ENCODE measurements at places on chromosomes 5 and 9.

DNA sequence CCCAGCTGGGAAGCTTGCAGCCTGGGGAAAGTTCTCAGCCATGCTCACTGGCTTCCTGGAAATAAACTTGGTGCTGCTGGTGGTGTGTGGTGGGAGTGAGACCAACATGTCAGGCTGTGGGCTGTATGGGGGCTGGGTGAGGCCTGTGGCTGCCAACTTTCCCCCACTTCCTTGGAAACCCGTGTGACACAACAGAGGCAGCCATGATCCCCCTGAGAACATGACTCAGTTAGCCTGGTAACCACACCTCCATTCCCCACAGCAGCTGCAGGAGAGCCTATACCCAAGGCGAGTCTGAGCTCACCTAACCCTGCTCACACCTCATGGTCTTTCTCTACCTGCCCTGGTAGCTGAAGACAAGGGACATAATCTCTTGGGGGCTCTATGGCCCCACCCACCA, 72.7 kb upstream of the RGMB start:
- no peak for DNase-seq

DNA sequence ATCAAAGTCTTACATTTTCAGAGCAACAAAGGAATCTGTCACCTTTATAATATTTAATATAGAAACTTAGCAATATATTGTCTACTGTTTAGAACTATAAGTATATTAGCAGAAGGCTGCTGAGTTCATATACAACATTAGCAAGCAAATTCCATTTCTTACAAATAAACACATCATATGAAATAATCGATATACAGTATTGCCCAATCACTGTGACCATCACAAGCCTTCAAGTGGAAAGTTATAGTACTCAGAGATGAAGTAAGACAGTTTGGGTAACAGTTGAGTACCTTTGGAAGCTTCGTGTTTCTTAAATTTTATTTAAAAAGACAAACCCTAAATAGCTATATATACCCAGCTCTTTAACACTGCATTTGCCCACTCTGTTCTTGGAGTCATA, 135.2 kb upstream of the IRX1 start:
- DNase-seq, result no peak

GRCh38 chr5:140345919-140346347, 470 bp downstream of the HBEGF start:
- peak; percentile 73 for DNase-seq

DNA sequence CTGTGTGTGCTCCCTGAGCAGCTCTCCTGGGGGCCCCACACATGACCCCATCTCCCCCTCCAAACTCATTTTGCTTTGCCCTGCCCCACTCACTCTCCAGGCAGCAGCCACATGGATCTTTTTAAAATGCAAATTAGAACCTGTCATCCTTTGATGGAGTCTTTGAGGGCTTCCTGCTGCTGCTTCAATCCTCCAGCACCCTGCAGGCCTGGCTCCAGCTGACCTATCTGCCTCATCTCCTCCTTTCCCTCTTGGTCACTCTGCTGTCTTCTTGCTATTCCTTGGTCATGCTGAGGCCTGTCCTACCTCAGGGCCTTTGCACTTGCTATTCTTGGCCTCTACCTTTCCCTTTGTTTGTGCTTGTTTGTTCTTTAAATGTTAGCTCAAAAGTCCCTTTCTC, 17.9 kb downstream of the NDST1 start:
- no peak for DNase-seq

GRCh38 chr5:157729858-157730257, 1.4 kb upstream of the THG1L start:
- DNase-seq, result no peak

GRCh38 chr5:113319256-113320053, 115.3 kb downstream of the TSSK1B start:
- no peak for DNase-seq

GRCh38 chr9:116901260-116901659, 214.2 kb downstream of the TRIM32 start:
- DNase-seq, result no peak

DNA sequence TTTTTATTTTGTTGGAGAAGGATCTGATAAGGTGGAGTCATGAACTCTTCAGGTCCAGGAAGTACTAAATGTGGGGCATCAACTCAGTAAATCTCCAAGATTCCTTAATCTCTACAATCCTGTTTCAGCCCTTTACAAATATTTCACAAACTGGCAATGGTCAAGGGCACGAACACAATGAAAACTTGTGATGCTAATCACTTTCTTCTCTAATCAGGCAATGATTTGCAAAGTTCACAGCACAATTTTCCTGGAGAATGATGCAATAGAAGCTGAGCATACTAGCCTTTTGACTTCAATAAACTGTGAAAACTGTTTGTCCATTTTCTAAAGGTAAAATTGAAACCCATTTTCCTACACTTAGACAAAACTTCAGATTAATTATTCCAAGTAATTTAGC, 16.9 kb downstream of the GDF9 start:
- no peak for DNase-seq

- DNase-seq, result no peak
Measured at GRCh38 chr9:89530726-89531125, 32.8 kb upstream of the SEMA4D start.

- DNase-seq, result no peak
Measured at GRCh38 chr9:99595796-99596195, 225.9 kb upstream of the NR4A3 start.

- DNase-seq, result peak; percentile 71
Measured at GRCh38 chr5:9653811-9654210, 23.7 kb upstream of the TAS2R1 start.

GRCh38 chr5:52996979-52997378, 7.8 kb downstream of the ITGA2 start:
- no peak for DNase-seq

GRCh38 chr5:71454913-71455312, 538 bp upstream of the BDP1 start:
- DNase-seq, result no peak

DNA sequence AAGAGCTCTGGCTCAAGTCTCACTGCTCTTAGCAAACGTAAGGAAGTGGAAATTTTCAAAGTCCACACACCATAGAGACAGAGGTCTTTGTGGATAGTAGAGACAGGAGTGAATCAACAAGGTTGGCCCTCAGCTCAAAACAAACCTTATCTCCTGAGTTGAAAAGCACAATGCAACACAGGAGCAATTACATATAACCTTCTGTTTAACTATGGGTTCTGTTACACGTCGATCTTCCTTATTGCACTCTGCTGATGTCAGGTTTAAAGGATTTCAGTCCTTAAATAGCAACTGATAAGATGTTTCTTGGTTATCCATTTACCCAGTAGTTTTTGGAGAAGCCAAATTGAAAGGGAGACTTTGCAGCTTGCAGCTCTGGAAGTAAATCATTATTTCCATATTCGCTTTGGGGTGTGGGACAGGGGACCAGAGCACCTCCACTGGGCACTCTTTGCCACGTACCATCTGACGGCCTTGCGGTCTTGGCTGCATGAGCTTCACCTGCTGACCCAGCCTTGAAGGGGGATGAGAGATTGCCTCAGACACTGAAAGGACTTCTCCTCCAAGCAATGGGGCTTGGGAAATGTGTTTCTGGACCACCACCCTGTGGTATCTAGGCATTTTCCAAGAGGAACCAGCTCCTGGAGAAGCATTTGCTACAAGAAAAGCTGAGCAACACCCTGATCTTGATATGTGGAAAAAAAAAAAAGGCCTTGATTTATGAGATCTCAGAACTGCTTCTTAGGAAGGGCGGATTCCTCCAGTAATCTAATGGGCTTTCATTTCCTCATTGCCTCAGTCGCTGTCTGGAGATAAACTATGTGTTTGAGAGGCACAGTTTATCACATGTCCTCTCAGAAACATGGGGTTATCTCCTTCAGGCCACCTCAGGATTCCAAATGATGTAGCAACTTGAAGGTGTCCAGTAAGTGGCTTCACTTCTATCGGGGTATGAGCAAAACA, 56.2 kb upstream of the ZNF622 start:
- DNase-seq, result no peak

- no peak for DNase-seq
Measured at GRCh38 chr5:131998431-131999040, 12.9 kb downstream of the ACSL6 start.

DNA sequence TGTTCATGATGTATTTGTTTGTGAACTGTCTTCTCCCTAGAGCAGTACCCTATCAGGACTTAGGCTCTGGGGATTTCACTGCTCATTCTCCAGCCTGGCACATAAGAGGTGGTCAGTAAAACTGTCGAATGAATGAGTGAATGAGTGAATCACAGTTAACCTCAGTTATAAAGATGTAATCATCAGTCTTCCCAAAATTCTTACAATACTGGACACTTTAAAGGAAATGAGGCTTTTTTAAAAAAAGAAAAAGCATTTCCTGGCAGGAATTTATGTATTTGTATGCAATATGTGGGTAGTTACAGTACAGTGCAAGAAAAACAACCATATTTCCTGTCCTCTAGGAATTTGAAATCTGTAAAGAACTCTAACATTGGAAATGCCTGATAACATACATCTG, 59.6 kb downstream of the RAI14 start:
- DNase-seq, result no peak

DNA sequence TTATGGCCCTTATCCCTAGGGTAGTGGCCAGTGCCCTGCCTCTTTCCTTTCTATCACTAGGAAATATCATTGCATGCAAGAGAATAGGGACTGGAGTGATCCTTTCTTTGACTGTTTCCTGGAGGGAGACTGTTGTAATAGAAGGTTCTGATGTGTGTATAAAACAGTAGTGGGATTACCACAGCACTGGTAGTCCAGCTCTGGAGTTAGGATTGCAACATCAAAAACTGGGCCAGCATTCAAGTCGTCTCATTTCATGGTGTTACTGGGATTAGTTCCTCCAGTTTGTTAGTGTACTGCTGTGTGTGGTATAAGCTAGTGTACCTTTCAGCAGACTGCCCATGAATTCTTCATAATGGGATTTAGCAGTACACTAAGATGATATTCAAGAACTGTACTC, 45.8 kb downstream of the KIAA1958 start:
- no peak for DNase-seq

- DNase-seq, result no peak
Measured at GRCh38 chr9:127233550-127233949, 31.0 kb upstream of the GARNL3 start.

- DNase-seq, result no peak
Measured at GRCh38 chr9:93669958-93670207, 93.5 kb downstream of the PHF2 start.

GRCh38 chr9:98714833-98715232, 6.1 kb upstream of the GABBR2 start:
- DNase-seq, result no peak

DNA sequence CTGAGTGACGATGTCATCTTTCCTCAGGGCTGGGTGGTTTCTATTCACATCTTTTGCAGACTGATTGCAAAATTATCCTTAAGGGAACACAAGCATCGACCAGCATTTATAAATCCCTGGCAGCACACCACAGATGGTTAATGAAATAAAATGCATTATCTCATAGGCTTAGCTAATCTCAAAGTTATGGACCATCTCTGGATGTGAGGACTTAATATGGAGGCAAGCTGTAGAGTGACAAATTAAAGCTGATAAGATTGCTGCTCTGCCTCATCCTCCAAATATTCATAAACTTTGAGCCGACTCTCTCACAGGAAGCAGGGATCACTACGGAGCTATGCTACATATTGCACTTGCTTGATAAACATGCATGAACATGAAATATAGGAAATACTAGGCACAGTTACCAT, 663.2 kb upstream of the RGMB start:
- no peak for DNase-seq

DNA sequence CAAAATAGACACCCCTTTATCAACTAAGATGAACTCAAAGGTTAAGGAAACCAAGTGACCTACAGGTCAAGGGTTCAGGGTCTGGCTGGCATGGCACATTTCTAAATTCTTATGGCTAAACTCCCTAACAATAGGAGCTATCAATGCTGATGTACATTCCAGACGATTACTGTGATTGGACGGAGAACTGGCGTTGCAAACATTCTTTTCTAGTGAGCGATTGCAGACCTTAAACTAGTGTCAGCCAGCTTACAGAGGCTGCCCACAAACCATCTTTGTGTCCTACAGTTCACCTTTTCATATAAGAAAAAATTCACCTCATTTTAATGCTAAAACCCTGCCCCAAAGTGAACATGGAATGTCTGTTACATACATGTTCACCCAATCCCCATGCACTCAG, 382.9 kb downstream of the MAT2B start:
- DNase-seq, result no peak

DNA sequence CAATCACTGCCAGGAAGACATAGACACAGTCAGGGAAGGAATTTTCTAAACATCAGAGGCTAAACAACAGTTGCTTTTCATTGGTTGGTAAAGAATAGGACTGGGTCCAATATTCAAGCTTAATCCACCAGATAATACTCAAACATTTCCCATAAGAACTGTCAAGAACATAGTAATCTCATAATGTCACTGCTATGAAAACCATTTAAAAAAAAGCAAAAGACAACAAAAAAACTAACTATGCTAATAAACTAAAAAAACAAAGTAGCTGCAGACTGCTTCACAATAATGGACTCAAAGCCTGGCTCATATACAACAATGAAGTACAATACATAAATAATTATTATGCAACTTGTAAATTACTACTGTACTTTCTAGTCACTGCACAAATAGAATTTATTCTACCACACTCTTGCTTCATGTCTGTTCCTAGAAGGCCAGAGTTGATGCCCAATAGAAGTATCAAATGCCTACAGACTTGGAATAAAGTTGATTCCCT, 148.7 kb downstream of the MLLT3 start:
- no peak for DNase-seq

DNA sequence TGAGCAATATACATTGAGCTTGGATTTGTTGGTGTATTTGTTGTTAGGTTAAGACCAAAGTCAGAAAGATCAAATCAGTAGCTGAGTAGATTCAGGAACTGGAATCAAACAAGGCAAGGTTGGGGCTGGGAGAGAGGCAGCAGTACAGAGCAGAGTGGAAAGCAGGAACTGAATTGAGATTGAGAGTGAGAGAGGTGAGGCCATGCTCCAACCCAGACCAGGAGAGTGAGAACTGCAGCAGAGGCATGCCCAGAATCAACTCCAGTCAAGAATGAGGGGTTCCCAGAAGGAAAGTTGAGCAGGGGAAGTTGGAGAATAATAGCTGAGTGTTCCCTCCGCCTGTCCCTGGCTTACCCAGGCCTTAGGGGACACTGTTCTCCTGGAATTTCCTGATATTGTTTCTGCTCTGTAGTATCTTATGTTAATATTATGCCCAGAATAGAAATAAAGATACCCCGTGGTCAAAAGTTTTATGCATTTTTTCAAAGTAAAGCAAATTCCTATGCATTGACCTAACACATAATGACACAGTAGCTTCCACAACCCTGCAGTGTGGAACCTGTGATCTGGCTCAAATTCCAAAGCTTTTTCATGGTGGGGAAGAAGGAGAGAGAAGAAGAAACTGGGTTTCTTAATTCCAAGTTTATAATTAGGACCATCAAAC, 82.7 kb downstream of the SV2C start:
- DNase-seq, result no peak

DNA sequence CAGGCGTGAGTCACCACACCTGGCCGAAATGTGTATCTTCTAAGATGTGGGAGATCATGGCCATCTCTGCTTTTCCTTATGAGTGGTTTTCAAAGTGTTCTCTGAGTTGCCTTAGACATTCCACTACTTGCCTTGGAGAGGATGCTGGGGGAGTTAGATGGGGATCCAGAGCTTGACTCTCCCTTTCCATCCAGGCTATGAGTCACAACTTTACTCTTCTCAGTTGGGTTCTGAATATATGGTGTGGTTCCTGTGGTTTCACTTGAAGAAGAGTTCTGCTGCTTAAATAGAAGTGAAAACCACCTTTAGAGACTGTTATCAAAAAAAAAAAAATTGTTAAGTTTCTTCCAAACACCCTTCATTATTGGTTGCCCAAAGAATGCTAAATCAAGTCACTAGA, 217.6 kb downstream of the ZNF608 start:
- no peak for DNase-seq

GRCh38 chr5:16603701-16604100, 13.1 kb downstream of the RETREG1 start:
- no peak for DNase-seq

All from left forelimb (tissue), 1 donor.